ENCODE measurements at places on chromosomes 2 and 18.

- no peak for DNase-seq
Observed at GRCh38 chr2:60614319-60614718, 60.9 kb upstream of the BCL11A start.

- no peak for DNase-seq
Observed at GRCh38 chr2:142870526-142870925, 6.9 kb upstream of the KYNU start.

DNA sequence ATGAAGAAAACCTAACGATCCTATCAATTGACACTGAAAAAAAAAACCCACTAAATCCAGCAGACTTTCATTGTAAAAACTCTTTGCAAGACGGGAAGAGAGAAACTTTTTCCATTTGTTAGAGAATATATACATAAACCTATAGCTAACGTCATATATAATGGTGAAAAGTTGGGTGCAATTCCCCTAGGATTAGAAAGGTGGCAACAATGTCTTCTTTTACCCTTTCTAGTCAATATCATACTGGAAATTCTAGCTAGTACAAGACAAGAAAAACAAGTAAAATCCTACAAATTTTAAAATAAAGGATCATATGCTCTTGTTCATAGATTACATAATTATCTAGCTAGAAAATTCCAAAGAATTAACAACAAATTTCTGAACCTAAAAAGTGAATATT, 1596.5 kb upstream of the LRRTM1 start:
- DNase-seq, result no peak

DNA sequence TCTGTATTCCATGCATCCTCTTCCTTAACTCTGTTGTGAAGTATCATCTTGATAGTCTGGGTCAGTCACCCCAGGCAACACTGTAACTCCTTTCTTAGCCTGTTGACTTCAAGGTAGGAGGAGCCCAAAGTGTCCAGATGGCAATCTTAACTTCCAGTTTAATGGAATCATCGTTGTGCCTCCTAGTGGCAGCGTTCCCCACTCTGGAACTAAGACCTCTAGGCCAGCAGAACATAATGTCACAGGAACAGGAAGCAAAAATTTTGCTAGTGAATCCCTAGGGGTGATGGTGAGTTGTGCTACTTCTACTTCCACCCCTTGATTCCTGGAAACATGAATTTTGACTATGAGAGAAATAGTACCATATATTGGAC, 11.7 kb downstream of the SGPP2 start:
- DNase-seq, result no peak

- peak; percentile 23 for DNase-seq
Observed at GRCh38 chr2:108575132-108575966, 41.1 kb downstream of the LIMS1 start.

DNA sequence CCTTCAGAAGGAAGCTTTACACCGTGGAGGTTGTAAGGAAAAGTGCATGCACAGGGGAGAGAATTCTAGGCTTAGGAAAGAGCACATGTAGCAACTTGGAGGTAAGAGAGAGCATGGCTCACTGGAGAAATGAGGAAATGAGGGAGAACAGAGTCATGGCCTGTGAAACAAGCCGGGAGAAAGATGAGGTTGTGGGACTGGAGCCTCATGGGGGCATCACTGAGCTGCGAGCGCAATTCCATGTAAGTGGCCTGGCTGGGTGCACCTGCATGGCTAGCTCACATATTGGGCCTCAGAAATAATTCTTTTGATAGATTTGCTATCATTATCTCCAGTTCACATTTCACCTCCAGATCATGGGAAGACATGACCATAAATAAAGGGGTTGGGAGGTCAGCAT, 785.5 kb upstream of the RAB6C start:
- peak; percentile 28 for DNase-seq

GRCh38 chr2:220185766-220186305, 558.4 kb downstream of the SLC4A3 start:
- no peak for DNase-seq

- no peak for DNase-seq
Observed at GRCh38 chr2:228367356-228367755, 185.9 kb upstream of the SPHKAP start.

GRCh38 chr2:10599921-10600320, 89.9 kb downstream of the NOL10 start:
- DNase-seq, result no peak

DNA sequence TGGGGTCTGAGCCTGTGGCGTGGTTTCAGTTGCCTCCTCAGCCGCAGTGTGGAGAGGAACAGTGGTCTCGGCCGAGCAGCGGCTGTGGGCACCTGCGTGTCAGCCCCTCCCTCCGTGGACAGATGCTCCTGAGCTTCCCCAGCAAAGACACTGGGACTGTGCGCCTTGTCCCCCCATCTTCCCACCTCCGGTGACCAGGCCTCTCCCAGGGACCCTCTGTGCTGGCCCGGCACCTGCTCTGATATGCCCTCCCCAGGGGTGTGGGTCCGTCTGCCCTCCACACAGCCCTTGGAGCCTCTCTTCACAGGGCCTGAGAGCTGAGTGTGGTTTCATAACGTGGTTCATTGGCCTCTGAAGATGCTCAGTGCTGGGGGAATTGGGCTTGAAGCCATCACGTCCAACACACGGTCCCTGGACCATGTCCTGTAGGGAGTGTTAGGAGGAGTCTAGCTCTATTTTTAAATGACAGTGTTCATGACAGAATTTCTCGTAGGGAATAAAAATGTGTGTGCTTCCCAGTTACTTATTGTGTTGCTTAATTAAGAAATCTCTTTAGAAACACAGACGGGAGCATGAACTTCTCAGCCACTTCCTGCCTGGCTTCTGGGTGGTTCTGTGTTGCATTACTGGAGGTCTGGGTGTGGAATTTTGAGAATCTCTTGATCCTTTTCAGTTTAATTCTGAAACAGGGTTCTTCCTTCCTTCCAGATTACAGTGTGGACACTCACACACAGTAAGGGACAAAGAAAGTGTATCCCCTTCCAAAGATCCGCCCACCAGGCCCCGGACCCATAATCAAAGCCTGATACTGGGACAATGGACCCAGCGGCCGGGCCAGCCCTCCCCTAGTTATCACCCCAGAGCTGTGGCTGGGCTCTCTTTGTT, 110.7 kb downstream of the NFATC1 start:
- no peak for DNase-seq

GRCh38 chr2:64470071-64470470, 16.1 kb downstream of the LGALSL start:
- DNase-seq, result no peak

DNA sequence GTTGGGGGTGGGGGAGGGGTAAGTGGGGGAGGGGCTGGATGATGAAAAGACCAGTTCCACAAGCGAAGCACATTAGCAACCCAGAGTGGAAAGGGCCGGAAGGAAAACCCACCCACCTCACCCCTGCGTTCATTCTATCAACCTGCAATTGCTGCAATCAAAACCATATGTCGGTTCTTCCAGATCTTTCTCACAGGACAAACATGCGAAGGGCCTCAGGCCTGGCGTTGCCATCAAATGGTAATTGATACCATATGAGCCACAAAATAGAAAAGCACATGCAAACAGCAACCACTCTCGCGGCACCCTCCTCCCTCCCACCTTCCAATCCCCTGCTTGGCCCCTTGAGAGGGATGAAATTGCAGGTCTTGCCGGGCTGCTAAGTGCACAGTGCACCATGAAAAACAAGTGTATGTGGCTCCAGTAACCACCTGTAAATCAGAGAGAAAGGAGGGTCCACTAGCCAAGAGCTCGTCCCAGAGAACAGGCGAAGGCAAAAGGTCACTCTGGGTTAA, 287.5 kb downstream of the TCF4 start:
- peak; percentile 63 for DNase-seq

DNA sequence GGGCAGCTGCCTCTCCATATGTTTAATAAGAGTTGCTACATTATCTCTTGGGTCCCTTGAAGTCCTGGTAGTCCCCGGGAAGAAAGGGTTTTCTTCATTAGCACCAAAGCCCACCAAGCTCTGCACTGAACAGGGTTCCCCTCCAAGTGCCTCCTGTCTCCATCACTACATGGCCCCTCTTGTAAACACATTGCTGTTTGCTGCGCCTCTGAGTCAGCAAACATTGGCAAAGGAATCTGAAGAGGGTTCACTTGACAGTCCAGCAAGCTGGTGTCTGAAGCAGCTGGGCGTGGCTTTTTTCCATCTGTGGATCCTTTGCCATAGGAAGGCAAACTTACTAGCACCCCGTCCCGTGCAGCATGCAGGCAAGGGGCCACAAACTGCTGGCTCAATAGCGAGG, 82.8 kb downstream of the TEX51 start:
- no peak for DNase-seq

- DNase-seq, result no peak
Observed at GRCh38 chr2:28545590-28546200, 49.8 kb downstream of the PLB1 start.

GRCh38 chr2:218852911-218853667, 6.5 kb upstream of the WNT6 start:
- peak; percentile 77 for DNase-seq

GRCh38 chr2:224666951-224667553, 49.1 kb downstream of the CCDC195 start:
- no peak for DNase-seq

GRCh38 chr2:48965204-48965603, 189.1 kb downstream of the FSHR start:
- no peak for DNase-seq

DNA sequence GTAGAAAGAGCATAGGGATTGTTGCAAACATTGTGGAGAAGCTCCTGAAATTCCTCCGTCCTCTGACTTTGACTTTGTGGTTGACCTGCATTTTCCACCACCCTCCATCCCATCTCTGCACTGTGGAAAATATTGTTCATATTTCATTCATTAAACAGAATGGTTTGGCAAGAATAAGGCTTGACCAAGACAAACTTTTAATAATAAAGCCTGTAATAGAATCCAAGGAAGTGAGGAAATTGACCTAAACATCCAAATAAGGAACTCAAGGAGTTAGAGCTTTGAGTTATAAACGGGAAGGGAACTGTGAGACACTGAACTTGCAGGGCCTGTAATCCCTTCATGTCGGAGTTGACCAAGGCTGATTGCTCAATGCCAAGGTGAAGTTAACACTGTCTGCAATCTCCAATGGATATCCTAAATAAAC, 115.2 kb downstream of the GFPT1 start:
- no peak for DNase-seq

- DNase-seq, result no peak
Observed at GRCh38 chr2:176525086-176525485, 255.8 kb downstream of the MTX2 start.

DNA sequence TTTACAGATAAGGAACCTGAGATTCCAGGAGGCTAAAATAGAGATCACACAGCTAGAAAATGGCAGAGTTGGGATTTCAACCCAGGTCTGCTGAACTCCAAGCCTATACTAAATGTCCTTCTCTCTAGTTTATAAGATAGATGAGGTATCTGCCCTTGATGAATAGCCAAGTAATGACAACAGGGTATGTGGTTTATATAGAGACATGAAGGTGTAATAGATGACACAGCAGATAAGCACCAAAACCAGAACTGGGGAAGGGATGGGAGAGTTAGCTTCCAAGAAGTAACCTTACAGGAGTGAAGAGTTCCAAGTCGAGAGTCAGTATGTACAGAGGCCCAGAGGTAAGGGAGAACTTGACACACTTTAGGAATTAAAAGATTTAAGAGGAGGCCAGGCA, 104.7 kb upstream of the UBXN4 start:
- DNase-seq, result no peak

DNA sequence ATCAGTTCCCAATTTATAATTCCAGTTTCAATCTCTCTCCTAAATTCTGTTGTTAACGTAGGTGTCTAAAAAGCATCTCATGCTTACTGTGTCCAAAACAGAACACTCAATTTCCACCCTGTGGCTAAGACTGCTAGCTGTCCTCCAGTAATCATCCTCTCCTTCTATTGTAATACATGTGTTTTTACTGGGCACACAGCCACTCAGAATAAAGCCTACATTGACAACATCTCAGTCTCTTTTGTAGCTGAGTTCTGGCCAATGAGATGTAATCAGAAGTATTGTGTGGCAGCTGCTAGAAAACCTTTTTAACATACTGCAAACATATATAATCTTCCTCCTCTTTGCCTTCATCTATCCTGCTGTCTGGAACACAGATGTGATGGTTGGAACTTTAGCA, 29.4 kb upstream of the TSPYL6 start:
- no peak for DNase-seq

- DNase-seq, result no peak
Observed at GRCh38 chr2:62611854-62612253, 93.7 kb upstream of the EHBP1 start.

- DNase-seq, result no peak
Observed at GRCh38 chr2:224694502-224694901, 21.7 kb downstream of the CCDC195 start.

DNA sequence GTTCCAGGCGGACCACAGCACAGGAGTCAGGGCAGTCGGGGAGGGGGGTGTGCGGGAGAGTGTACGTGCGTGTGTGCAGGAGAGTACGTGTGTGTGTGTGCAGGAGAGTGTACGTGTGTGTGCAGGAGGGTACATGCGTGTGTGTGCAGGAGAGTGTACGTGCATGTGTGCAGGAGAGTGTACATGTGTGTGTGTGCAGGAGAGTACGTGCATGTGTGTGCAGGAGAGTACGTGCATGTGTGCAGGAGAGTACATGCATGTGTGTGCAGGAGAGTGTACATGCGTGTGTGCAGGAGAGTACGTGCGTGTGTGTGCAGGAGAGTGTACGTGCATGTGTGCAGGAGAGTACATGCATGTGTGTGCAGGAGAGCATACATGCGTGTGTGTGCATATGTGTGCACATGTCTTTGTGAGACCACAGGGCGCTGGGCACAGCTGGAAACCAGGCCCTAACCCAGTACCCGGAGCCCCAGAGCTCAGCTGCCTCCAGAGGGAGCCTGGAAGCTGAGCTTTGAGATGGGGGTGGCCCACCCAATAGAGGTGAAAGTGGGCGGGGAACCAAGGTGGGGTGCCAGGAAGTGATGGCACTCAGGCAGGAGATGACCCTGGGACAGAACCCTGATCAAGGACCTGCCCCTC, 13.9 kb upstream of the KLHL30 start:
- DNase-seq, result no peak

GRCh38 chr2:12957251-12957650, 240.5 kb downstream of the TRIB2 start:
- DNase-seq, result no peak

GRCh38 chr2:143475041-143475776, 346.0 kb downstream of the ARHGAP15 start:
- DNase-seq, result no peak

DNA sequence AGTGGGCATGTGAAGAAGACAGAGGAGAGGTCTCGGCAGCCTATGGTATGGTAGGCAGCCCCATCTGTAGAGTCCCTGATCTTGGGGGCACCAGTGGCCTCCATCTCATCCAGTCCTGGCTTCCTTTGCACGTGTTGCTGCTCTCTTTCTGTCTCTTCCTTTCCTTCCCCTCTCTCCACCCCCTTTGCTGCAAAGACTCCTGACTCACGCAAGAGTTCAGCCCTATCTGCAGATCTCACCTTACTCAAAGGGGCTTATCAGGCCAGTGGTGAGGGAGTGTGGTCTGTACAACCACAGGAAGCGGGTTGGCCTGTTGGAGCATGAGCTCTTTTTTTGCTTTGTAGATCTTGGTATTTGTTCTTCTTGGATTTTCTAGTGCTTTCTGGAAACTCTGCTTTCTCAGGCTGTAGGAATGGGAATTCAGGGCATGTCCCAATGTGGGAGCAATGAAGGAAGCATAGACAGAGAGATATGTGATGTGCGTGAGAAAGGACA, 14.6 kb upstream of the NT5DC4 start:
- no peak for DNase-seq
